NCI-H2171 (cell line): ENCODE measurements at places on chromosomes 2 and 18.

DNA sequence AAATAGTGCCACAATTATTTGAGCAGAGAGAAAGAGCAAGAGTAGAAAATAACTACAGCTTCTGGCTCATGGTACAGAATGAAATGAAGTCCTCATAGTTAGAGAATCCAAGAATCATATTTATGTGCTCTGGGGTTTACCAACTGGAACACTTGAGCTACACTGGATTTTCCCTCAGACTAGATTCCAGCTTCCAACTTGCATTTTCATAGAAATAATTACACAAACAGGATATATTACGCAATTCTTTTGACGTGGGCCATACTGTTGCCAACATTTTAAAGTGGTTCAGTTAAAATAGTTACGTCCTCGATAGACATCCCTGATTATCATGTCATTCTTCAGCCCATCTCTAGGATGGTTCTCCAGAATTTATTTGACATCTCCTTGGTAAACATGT, 129.2 kb downstream of the ETAA1 start:
- DNase-seq: no peak

- no peak for DNase-seq
Measured at GRCh38 chr2:38194751-38195150, 118.8 kb upstream of the CYP1B1 start.

DNA sequence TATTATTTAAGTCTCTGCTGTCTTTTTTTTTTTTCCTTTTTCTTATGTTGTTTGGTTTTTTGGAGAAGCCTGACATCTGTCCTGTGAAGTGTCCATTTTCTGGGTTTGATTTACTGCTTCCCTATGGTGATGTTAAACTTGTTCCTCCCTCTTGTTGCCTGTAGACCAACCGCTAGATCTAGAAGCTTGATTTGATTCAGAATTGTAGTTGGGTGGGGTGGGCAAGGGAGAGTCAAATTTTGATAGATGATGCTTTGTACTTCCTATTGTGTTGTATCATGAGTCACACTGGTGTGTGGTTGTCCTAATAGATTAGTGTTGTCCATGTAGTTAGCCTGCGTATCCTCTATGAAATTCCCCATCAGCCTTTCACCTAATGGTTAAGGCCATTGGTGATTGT, 35.4 kb downstream of the CAB39 start:
- DNase-seq: no peak

GRCh38 chr2:171316220-171316619, 117.6 kb downstream of the METTL8 start:
- DNase-seq: no peak

DNA sequence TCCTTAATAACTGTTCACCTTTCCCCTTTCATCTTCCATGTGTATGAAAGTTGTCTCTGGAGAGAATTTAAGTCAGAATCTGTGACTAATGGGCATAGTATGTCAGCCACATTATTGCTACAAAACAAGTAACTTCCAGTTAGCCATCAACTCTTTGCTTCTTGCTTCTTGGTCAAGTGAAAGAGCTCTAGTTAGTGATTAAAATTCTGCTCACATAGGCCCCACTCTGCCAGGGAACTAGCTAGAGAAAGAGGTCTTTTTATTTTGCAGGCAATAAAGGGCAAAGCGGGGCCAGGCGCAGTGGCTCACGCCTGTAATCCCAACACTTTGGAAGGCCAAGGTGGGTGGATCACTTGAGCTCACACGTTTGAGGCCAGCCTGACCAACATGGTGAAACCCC, 64.6 kb downstream of the COLEC12 start:
- no peak for DNase-seq

DNA sequence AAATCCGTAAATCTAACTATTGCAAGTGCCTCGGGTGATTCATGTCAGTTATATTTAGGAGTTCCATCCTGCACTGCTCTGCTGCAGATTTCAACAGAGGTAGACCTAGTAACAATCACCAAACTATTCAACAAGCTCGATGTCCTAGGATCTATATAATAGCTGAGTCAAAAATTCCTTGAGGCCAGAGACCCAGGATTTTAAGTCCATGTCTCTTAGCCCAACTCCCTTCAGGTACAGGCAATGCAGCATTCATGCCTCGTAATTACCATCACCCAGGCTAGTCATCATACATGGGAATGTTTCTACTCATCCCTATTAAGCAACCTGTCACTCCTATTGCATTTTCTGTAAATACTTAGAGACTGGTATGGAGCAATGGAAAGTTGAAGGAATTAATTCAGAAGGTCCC, 729 bp downstream of the TM4SF20 start:
- no peak for DNase-seq

GRCh38 chr2:40225670-40226210, 226.2 kb downstream of the SLC8A1 start:
- no peak for DNase-seq

DNA sequence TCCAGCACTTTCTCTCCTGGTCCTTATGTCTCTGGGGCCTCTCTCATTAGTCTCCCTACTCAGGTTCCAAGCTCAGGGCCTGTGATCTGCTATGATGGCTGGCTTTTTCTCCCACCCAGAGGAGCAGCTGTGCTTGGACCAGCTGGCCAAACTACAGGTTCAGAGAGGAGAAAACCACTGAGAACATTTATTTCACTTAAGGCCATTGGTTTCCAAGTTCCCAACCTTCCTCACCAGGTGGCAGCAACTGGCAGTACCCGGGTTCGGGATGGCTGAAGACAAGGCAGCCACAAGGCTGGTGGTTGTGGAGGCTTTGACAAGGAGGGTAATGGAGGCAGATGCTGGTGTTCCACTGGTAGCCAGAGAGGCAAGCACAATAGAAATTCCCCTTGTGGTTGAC, 29.9 kb upstream of the SELENOI start:
- DNase-seq: no peak

GRCh38 chr2:109493176-109493935, 120.4 kb downstream of the SEPTIN10 start:
- no peak for DNase-seq

DNA sequence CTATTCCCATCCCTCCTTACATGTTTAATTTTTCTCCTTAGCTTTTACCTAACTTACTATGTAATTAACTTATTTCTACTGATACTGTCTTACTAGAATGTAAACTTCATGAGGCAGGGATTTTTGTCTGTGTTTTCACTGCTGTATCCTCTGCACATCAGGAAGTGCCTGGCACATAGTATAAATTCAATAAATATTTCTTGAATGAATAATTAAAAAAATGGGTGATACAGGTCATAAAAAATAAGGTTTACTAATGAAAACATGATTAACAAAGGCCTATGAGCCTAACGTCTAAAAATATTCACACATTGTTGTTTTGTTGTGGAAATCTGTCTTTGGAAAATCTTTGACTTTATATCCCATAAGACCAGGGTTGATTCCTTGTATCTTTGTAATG, 4.5 kb downstream of the RBKS start:
- DNase-seq: no peak

- no peak for DNase-seq
Measured at GRCh38 chr18:13120983-13121441, 97.5 kb upstream of the LDLRAD4 start.

- no peak for DNase-seq
Measured at GRCh38 chr2:74297391-74297790, 45.8 kb downstream of the SLC4A5 start.

DNA sequence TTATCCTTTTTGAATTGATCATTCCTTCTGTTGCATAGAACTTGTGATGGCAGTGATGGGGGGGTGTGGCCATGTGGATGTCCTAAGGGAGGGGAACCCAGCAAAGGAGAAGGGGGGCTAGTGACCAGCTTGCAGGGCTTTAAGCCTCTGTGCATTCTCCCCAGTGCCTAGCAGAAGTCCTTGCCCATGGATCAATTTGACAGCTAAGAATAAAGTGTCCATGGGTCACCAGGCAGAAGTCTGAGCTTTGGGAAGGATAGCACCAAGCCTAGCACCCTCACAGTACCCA, 39.6 kb upstream of the FAM136A start:
- no peak for DNase-seq

GRCh38 chr18:60563082-60563481, 190.5 kb upstream of the MC4R start:
- no peak for DNase-seq

GRCh38 chr18:644395-645004, 13.0 kb upstream of the TYMS start:
- no peak for DNase-seq

DNA sequence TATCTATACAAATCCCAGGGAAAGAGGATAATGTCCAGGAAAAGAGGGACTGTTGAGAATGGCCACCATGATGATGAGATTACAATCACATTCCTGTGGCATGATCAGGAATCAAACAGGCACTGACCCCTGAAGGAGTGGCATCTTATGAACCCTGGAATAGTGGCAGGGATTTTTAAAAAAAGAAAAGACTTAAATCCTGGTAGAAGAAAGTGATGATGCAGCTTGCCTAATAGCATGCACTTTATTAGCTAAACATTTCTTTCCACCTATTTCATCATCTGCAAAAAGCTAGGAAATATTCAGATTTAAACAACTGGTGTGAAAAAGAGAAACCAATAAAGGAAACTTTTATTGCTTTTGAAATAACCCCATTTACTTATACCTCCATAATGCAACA, 87.2 kb upstream of the FSHR start:
- no peak for DNase-seq

DNA sequence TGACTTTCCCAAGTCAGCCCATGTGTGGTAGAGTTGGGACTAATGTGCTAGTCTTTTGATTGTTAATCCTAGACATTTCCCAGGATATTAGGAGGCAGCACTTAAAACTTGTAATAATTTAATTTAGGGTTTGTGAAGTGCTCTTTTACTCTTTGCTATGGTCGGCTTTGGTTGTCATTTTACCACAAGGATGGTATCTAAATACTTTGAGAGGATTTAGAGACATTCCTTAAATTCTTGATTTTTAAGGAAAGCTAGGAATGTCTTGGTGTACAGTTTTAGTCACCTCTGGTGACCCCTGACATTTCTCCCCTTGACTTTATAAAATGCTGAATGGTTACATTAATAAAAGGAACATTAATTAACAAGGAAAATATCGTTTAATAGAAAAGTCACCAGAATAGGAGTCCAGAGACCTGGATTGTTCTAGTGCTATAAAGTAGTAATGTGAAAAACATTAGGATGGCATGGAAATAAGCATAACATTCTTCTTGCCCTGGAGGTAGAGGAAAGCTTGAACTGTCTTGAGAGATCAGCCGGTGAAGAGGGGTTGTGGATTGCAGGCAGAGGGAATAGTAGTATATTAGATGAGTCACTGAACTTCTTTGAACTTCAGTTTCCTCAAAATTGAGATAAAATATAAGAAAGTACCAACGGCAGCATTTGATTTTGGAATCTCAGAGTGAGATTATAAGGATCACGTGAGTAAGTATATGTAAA, 209.2 kb downstream of the MCFD2 start:
- DNase-seq: no peak

DNA sequence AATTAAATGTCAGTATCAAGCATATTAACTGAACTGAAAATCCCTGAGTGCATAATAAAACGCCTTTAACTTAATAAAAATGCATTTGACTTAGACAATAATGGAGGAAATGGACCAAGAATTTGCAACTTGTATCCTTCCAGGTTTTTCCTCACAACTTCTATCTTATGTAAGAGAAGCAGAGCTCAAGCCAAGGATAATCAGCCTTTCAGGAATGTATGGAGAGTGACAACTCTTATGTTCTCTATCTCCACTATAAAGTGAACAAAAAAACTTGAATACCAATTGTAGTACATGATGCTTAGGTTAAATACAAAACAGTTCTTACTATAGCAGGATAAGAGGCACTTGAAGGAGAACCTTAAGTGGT, 64.8 kb upstream of the CYP26B1 start:
- no peak for DNase-seq

GRCh38 chr2:8877894-8878293, 40.5 kb upstream of the KIDINS220 start:
- DNase-seq: no peak

DNA sequence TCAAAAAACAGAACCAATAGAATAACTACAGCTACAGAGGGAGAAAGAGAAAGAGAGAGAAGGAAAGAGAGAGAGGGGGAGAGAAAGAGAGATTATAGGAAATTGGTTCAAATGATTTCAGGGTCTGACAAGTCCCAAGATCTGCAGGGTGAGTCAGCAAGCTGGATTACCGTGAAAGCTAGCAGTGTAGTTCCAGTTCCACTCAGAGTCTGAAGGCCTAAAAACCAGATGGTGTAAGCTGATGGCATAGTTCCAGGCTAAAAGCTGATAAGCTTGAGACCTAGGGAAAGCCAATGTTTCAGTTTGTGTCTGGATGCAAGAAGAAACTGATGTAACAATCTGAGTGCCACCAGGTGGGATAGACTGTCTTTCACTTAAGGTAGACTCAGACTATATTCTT, 397.7 kb downstream of the TRIB2 start:
- DNase-seq: peak; percentile 4

DNA sequence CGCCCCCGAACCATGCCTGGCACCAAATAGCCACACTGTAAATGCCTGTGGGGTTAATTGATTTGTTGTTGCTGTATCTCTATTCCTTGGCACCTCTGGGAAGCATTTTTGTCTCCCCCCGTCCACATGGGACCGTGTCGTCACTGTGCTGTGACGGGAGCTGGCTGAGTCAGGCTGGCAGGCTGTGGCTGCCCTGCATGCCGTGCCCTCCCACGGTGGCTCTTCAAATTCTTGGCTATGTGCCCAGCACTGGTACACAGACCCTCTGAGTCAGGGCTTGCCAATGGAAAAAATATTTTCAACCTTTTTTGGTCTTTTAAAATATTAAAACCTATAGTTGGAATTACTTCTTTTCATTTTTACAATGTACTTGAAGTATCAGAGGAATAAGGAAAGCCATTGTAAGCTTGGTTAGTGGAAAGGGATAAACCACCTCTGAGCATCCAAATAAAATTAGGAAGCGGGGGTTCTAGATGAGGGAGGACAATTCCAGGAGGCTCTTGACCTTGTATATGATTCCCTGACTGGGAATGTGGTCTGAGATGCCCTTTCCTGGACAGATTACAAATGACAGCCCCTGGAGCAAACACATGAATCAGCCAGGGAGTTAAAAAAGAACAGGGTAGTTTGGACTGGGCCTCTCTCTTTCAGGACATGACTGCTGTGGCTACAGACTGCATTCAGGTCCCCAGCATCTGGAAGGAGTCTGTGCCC, 59.4 kb downstream of the DGKD start:
- DNase-seq: peak; percentile 36

DNA sequence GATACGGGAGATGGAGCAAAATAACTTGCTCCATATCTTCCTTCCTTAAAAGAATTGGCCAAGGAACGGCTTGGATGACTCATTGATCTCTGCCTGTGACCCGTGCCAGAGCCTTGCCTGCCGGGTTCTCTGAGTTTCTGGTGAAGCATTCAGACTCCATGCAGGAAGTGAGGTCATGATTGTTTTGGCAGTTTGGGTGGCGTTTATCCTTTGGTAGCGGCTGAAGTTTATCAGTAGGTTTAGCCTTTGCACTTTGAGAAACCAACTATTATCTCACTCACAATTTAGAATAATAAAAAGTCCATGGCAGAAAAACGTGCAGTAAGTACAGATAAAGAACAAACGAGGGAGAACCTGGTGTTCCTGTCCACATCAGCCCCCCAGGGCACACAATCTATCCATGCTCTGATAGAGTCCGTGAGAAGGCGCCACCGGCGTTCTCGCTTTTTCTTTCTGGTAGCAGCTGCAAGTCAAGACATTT, 15.0 kb upstream of the CTAGE1 start:
- DNase-seq: no peak
